ENCODE measurements at places on chromosomes 13 and 19.

DNA sequence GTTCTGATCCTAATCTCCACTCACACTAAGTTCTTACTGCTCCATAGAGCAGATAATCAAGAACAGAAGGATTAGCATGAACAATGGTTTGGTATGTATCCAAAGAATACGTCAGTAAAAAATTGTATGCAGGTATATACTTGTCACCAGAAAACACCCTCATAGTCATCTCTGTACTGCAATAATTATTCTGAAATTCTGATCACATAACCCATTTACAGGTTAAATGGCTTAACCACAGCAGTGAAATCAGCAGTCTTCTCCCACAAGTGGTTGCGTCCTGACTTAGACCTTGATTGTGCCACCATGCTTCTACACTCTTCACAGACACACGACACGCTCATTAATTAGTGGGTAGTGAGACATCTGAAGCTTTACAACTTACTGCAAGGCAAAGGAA lies 50.9 kb downstream of the LNX2 start:
- no peak for DNase-seq

GRCh38 chr19:9667898-9668297 lies 7.0 kb downstream of the ZNF562 start:
- no peak for DNase-seq

- DNase-seq: no peak
Observed at GRCh38 chr13:102203718-102204117, 198.1 kb downstream of the FGF14 start.

- no peak for DNase-seq
Observed at GRCh38 chr19:3944018-3944721, 11.3 kb downstream of the NMRK2 start.

DNA sequence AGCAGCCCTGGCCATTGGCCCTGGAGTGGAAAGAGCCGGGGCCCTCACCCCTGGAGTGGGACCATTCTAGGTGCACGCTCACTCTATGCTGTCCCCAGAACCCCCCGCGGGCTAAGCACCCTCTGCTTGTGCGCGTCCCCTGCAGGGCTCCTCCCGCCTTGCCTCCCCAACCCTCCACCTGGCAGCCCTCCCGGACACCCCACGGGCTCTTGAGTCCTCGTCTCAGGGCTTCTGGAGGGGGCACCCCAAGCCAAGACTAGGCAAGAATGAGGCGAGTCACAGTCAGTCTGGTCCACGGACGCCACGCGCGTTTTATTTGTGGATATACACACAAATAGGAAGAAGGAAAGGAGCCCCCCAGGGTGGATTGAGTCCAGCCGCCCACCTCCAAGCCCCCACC lies 7.0 kb upstream of the TMEM161A start:
- DNase-seq: no peak

DNA sequence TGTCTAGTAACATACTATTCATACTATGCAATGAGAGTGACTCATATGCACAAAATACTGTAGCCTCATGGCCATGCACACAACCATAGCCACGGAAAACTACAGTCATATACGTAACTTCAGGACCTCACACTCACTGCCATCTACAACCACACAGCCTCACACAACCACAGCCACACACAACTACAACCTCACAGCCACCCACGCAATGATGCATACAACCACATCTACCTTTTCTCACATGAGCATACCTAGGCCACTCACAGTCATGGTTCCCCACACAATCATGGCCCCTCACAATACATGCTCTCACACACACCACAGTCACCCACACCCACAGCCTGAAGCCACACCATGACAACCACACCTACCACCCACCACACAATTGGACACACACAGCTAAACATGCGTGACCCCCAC lies 8.7 kb upstream of the TNFSF14 start:
- DNase-seq: no peak

DNA sequence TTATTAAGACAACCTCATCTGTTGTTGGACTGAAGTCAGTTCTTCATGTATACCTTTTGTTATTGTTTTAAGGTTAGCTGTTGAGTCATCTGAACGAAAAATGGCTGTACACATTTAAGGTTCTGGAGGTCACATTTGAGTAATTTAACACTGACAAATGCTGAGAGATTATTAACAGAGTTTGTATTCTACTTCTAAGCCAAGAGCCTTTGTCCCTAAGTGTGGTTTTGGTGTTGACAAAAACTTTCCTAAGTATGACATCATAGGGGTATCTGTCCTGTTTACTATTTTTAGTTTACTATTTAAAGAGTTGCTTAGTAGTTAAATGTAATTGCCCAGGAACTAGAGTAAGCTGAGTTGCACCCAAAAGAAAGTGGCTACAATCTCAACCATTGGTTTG lies 71.9 kb downstream of the CDK8 start:
- no peak for DNase-seq

DNA sequence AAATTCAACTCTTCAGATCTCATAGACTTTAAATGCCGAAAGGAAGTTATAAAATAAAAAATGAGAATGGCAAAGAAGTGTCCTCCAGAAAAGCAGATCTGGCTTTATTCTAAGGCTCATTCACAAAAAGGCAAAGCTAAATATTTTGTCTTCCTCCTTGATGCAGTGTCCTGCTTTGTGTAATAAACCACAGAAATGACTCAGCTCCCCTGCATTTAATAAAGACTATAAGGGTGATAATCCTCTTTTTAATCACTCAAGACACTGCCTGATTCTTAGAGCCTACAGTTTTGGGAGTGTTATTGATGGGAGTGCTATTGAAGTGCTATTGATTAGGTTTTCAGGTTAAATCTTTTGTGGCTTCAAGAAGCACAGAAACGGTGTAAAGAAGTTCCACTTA lies 482.0 kb downstream of the PCDH20 start:
- DNase-seq: no peak

GRCh38 chr19:46670813-46671212 lies 9.8 kb upstream of the DACT3 start:
- DNase-seq: no peak

DNA sequence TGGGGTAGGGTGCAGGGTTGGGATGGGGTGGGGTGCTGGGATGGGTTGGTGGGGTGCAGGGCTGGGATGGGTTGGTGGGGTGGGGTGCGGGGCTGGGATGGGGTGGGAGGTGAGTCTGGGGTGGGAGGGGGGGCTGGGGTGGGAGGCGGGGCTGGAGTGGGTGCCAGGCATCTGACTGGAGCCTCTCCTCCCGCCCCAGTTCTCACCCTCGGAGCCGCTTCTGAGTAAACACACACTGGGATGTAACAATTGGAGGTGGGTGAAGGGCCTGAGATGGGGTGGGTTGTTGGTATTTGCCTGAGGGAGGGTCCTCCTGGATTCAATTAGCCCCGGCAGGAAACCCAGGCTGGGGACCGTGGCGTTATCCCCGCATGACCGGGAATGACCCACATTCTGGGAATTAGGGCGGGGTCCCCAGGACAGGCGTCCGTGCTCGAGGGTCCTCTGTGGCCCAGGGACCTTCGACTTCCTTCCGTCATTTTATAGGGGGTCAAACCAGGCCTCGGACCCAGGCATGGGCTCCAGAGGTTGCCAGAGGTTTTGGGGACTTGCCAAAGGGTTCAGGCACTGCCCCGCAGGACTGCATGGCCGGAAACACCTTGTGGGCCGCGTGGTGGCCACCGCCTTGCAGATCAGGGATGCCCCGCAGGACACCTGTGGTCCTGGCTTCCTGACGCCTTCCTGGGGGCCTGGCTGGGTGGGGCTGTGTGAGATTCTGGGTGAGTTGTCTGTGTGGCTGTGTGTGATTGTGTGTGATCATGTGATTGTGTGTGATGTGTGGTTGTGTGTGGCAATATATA lies 1.4 kb downstream of the TMPRSS9 start:
- no peak for DNase-seq

DNA sequence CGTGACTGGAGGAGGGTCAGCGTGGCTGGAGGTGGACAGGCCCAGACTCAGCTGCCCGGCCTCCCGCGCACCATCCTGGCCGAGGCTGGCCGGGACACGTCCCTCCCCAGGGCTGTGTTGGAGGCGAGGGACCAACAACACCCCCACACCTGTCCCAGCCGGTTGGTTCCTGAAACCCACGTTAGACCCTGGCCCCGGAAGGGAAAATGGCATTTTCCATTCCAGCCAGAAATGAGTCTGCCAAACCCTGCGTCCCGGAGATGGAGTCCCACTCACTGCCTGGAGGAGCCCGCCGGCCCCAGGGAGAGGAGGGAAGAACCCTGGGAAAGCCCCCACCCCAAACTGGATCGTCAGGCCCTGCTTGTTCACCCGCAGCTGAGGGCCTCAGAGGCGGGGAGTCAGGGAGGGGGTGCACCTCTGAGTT lies 4.8 kb upstream of the WDR18 start:
- no peak for DNase-seq

DNA sequence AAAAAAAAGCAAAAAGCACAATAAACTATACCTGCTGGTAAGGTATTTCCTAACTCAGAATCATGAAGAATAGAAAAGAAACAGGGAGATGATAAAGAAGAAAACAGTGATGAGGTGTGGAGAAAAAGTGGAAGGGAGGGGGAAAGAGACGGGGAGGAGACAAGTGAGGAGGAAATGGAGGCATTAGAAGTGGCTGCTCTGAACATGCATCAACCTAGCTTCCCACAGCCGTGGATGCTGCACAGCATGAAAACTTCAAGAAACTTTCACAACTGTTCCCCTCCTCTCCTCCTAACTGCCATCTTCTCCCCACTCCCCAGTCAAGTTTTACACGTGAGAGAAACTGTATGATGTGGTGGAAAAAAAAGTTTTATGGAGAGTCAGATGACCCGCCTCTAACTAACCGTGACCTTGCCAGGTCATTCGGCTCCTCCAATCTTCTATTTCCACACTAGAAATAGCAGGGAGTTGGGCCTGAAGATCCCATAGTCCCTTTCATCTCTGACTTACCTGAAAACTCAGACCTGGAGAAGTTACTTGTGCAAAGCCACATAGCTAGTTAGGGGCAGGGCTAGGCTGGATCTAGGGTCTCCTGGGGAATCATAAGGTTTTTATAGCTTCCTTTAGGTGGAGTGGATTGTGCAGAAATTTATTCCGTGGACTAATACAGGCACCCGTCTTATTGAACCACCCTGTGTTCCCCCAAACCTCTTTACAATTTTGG lies 461.9 kb downstream of the KLF5 start:
- no peak for DNase-seq

GRCh38 chr13:38366954-38367645 lies 17.4 kb downstream of the UFM1 start:
- no peak for DNase-seq

GRCh38 chr19:14439014-14439413 lies 5.9 kb downstream of the PKN1 start:
- DNase-seq: no peak

DNA sequence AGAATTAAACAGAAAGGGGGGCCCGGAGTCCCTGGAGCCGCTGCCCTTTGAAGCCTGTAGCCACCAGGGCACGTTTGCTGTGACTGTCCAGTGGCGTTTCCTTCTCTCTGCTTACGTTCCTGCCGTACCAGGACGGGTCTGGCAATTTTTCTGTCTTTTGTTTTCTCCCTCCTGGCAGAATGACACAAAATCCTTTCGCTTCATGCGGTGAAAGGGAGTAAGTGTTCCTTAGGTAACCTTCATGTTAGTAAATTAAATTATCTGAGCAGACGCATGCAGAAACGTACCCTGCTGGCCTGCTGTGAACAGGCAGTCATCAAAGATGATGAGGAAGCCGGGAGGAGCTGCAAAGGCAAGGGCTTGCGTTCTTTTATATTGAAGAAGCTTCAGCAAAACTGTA lies 299.3 kb upstream of the ARGLU1 start:
- DNase-seq: peak; percentile 15

All from pons (tissue), 1 donor.